ENCODE measurements at places on chromosomes 1 and 21.

DNA sequence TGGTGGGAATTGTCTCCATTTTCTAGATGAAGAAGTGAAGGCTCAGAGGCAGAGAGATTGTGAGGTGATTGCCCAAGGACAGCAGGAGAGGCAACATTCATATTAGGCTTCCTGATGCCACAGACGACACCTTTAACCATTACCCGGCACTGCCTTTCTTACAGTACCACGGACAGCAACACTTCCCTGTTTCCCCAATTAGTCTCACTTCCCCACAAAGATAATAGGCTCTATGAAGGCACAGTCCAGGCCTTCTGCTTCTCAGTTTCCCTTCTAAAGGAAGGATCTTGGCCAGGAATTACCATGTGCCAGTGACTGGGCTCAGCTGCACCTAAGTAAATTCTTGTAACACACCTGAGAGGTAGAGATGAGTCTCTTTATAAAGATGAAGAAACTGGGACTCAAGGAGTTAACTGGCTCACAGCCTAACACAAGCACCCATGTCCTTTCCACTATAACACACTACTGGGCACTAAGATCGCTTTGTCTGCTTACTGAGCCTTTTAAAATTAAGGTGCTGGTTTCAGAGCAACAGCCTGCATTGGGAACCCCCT lies 9.6 kb downstream of the IGSF9 start:
- no peak for DNase-seq

- DNase-seq: peak; percentile 2
Measured at GRCh38 chr1:118783095-118783758, 204.9 kb downstream of the TBX15 start.

GRCh38 chr1:200880212-200880611 lies 7.4 kb downstream of the GPR25 start:
- no peak for DNase-seq

GRCh38 chr1:90340606-90341005 lies 345.7 kb downstream of the ZNF326 start:
- DNase-seq: no peak

DNA sequence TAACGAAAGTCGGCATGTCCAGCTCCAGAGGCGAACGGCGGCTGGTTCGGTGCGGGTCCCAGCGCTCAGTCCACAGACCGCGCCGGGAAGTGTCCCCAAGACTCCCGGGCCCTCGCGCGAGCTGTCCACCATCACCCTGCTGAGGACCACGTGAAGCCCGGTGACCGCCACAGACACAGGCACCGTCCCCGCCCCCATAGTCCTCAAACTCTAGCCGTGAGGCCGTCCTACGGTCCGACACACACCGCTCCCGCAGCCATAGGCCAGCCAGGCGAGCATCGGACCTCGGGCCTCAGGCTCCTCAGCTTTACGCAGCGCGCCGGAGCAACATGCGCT lies 535 bp downstream of the SETD4 start:
- no peak for DNase-seq

Measured in NCI-H2081 treated with DMSO at 0.1 percent for 48 hours (cell line).